ENCODE measurements at places on chromosomes 5 and 9.
A peak's percentile ranks its signal among the peaks of the same experiment; 100 is the strongest.

DNA sequence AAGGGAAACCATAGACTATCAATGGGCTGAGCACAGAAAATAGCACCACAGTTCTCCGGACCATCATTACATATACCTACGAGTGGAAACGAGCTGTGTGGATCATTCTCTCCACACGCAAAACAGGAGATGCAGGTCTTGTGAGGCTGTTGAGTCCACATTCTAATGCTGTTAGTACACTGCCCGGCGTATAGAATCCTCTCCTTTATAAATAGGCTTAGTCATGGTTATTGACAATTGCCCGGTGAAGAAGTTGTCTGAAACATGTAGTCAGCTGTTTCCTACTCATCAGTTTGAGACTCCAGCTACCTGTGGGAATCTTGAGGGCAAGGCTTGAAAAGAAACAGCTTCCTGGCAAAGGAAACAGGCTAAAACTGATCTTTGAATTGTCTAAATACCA is 602.0 kb upstream of the EDIL3 start:
- DNase-seq: no peak

DNA sequence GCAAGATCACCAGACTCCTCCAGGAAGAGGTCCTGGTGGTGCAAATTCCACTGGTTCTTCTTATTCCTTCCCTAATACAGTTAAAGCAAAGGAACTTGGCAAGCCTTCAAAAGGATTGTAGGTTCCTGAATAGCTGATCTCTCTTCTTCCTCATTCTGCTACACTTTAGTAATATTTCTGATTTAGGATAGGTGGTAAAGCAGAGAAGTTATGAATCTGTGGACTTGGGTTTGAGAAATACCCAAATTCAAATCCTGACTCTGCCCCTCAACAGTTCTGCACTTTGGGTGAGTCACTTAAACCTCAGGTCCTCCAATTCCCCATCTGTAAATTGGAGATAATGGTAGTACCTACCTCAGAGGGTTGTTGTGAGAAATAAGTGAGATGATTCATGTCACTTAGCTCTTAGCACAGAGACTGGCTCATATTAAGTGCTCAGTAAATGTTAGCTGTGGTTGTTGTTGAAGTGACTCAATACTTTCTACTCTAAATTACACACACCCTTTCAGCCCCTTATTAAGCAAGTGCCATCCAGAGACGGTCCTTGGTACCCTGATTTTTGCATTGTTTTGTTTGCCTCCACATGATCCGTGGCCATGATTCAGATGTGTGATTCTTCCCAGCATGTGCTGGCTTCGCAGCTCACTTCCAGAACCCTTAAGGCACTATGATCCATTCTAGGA is 5.2 kb downstream of the SH3RF2 start:
- DNase-seq: no peak

- DNase-seq: no peak
Observed at GRCh38 chr5:124235576-124235975, 510.9 kb downstream of the ZNF608 start.

DNA sequence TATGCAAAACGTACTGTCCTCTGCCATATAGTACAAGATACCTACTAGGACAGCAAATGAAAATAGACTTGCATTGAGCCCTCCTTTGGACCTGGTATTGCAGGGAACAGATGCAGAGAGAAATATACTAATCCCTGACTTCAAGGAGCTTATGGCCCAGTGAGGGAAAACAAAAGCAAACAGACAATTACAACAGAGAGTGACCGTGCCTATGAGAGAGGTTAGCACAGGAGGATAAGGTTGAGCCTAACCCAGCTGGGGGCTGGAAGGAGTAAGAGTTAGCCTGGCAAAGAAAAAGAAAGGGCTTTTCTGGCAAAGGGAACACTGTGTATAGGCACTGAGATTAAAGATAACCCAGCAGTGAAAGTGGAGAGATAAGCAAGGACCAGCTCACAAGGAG is 5.5 kb downstream of the CDC26 start:
- DNase-seq: no peak

DNA sequence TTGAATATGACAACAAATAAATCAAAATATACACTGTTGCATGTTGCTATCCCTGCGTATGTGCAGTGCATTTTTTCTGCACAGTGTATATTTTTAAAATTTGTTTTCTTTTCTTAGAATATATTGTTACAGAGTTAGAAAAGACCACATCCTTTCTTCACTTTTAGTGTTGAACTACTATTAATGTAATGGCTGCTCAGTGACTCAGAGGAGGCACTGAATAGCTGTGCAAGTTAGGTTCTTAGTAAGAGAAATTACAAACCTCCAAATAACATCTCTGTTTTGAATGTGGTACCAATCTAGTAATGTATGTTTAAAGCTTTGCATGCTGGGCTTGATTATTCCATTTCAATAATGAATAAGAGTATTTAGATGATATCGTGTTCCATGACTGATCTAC is 208.9 kb upstream of the PRR16 start:
- DNase-seq: no peak

DNA sequence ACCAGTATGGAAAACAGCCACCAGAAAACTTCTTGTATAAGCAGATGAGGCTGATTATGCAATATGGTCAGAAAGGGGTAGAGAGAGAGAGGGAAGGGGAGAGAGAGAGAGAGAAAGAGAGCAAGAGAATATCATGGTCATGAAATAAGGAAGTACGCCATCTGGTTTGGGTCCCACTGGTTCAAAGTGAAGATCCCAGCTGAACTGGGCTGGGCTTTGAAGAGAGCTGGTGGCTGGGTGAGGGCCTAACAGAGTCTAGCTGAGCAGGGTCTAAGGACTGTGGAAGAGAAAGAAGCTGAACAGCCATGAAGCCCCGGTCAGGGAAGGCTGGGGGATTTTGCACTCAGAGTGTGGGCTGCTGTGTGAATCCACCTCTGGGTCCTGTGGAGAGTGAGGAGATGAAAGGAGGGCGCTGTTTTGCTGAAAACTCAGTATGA is 14.6 kb downstream of the TRIM14 start:
- DNase-seq: no peak

DNA sequence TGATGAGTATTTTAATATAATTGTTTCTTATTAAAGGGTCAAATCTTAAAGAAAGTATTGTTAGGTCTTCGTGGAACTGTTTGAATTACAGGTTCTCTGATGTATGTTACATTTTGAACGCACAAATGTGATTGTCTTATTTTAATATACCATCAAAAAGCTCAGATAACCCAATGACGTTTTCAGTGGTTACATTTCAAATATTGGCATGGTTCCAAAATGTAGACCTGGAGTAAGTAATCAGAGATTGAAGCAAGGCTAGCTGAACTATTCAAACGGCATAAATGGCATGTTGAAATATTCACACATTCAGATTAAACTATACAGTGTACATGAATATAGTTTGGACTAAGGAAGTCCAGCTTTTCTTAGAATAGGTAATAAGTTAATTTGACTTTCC is 281.7 kb upstream of the EFNA5 start:
- no peak for DNase-seq

DNA sequence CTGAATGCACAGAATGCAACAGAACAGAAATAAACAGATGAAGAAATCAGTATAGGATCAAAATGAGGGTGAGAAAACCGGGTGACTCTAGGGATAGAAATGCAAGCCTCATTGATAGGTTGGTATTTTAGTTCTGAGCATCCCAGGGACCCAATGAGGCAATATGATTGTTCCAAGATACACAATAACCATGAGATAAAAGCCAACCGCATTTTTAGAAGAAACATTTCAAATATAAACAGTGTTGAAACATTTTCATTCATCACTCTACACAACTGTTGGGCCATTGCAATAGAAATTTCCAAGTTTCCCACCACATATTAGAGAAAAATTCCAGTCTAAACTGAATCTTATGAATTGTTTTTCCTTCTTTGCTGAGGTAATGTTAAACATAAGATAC is 452.3 kb upstream of the PTGER4 start:
- DNase-seq: no peak

- DNase-seq: no peak
Observed at GRCh38 chr5:177306674-177307543, 3.3 kb downstream of the PRELID1 start.

DNA sequence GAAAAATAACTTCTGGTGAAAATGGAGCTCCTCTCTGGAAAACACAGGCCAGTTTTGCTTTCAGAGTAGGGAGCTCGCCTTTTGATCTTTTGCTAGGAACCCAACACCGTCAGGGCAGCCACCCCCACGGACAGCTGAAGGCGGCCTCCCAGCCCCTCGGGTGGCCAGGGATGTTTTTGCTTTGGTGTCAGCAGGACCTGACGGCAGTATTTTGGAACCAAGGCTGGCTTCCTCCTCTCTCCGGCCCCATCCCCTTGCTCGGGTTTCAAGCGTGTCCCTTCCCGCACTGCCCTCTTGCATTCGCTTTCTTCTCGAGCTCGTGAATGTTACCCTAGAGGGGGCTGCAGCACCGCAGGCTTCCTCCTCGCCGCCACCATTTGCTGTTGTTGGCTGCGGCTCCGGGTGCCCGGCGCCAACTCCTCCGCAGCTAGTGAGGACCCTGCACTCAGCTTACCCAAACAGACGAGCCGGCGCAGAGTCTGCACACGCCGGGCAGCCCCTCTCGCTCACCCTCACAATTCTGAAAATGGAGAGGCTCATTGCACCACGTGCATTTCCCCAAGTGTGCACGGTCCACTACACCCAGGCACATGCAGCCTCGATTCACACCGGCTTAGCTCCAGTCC is 35.5 kb upstream of the ADAMTSL1 start:
- no peak for DNase-seq

GRCh38 chr5:120550358-120550757 is 86.3 kb downstream of the PRR16 start:
- no peak for DNase-seq

DNA sequence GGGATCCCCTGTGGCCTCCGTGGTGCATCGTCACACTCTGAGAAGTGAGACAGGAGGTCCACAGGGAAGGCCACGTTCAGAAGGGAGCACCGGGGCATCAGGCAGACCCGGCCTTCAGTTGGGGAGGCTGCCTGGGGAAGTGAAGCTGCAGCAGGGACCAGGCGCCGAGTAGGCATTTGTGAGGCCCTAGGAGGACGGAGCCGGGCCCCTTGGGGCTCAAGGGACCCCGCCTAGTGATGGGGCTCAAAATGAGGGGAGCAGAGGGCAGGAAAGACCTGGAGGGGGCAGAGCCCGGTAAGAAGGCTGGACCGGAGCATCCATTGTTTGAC is 85.4 kb upstream of the FAM120A start:
- DNase-seq: no peak

- DNase-seq: no peak
Observed at GRCh38 chr5:148255456-148255855, 13.1 kb upstream of the SPINK13 start.

GRCh38 chr9:34378376-34379060 is 1.8 kb upstream of the MYORG start:
- no peak for DNase-seq

DNA sequence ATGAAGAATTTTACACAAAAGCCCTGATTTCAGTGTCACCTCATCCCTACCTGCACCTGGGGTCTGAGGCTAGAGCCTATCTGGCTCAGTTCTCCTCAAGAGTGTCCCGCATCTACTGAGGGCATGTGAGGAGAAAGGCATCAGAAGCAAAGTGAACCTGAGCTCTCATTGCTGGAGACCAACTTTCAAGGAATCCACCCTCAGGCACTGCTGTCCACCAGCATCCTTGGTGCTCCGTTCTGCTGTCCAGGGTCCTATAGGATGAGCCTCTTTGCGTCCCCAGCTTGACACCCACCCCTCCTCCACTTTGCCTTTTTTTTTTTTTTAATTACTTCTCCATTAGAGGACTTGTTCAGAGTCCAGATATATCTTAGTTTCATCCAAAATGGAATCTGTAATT is 49.5 kb downstream of the CAMSAP1 start:
- no peak for DNase-seq

- no peak for DNase-seq
Observed at GRCh38 chr5:4837489-4838058, 302.6 kb upstream of the ADAMTS16 start.

- no peak for DNase-seq
Observed at GRCh38 chr5:14266686-14267085, 123.5 kb downstream of the TRIO start.

DNA sequence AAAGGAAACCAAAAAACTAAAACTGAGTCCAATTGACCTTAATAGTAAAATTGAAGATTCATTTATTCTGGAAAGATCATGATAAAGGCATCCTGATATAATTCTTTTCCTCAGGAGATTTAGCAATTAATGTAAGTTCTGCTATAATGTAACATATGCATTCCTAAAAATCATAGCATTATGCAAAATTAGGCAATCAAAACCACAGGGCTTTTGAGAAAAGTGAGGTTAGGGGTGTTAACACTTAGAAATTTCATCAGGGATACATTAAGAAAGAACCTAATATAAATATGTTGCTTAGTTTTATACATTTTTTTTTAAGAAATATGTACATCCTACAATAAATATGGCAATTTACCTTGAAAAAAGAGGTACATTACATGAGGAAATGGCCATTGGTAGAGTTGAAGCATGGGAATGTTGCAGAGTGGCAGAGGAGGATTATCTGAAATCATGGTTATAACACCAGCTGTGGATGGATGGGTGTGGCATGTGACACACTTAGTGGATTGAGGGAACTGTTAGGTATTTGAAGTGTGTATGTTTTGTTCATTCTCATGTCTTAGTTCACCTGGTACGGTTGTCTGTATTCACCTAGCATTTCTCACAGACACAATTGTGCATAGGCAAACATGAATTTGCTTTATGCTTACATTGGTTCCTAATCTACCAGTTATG is 51.1 kb downstream of the CCNH start:
- no peak for DNase-seq

- DNase-seq: peak; percentile 58
Observed at GRCh38 chr5:157172403-157172802, 6.3 kb upstream of the GARIN3 start.

- DNase-seq: no peak
Observed at GRCh38 chr9:15426019-15426418, 3.3 kb downstream of the SNAPC3 start.

- DNase-seq: no peak
Observed at GRCh38 chr5:134609232-134609851, 23.3 kb downstream of the SAR1B start.

DNA sequence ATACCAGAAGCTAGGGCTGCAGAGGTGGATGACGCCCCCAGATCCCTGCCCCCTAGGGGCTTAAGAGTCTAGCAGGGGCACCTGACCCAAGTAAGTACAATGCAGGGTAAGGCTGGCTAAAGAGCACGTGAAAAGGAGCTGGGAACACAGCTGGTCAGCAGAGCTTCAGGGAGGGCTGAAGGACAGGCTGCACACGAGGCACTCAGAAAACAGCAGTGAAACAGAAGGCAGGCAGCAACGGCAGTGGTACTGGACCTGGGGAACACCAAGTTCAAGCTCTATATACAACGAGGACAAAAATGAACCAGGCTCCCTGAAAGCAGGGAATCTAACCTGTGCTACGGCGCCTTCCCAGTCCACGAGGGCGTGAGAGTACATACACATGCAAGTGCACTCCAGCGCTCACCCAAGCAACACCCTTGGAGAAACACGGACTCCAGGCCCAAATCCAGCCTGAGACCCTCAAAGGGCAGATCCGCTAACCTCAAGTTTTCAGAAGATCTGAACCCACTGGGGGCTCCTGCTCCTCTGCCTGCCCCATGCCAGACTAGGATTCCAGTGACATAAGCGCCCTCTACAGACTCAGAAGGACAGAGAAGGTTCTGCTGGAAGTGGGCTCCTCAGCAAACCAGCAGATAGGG is 57.4 kb downstream of the PSMB7 start:
- no peak for DNase-seq

Data from stimulated activated CD8-positive, alpha-beta memory T cell treated with anti-CD3 and anti-CD28 coated beads, Interleukin-4, amount 100 ng/mL, for 1 hour (primary cell).